NCI-H1417 (cell line): ENCODE measurements at places on chromosomes 4 and X.
A peak's percentile ranks its signal among the peaks of the same experiment; 100 is the strongest.

- DNase-seq: no peak
Measured at GRCh38 chr4:153174821-153175567, 29.2 kb upstream of the TRIM2 start.

DNA sequence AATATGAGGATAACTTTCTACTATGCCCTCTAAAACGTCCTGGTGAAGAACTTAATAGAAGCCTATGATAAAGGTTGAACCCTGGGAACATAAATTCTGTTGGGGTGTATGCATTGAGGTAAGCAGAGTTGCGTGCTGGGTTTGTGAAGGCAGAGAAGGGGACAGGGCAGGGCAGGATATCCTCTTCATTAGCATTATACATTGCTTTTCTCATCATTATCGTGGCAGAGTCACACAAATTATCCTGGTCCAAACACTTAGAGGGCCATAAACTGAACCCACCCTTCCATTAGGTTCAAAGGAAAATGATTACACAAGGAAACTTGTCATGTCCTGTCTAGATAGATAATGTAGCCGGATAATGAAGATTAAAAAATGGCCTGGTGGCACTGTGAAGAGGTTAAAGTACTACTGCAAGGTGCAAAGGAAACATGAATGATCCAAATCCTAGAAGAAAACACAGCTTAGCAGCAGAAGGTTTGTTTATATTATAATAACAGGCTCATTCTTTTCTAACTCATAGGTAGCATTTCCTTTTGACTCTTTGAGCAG lies 189.1 kb downstream of the SPCS3 start:
- DNase-seq: no peak

GRCh38 chr4:169219440-169219839 lies 51.3 kb downstream of the SH3RF1 start:
- no peak for DNase-seq

DNA sequence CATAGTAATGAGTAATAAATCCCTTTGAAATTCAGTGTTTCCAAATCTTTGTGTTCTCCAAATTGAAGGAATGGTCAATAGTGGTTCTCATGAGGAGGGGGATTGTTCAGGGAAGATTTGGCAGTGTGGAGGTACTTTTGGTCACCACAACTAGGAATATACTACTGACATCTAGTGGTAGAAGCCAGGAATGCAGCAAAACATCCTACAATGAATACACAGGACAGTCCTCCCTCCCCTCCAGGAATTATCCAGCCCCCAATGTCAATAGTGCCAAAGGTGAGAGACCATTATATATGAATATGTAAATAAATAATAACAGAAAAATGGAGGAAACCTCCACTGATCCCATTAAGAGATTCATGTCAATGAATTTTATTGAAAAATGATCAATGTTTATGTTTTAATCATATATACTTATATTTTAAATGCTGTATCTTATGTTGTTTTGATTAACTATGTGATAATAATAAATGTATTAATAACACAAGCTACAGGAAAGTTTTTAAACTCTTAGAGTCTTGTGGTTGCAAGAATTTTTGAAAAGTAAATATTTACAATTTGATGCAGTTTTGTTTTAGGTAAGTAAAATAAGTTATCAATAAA lies 14.4 kb upstream of the FAM9A start:
- peak; percentile 54 for DNase-seq

GRCh38 chr4:139808381-139808807 lies 142.8 kb downstream of the MGST2 start:
- peak; percentile 82 for DNase-seq

DNA sequence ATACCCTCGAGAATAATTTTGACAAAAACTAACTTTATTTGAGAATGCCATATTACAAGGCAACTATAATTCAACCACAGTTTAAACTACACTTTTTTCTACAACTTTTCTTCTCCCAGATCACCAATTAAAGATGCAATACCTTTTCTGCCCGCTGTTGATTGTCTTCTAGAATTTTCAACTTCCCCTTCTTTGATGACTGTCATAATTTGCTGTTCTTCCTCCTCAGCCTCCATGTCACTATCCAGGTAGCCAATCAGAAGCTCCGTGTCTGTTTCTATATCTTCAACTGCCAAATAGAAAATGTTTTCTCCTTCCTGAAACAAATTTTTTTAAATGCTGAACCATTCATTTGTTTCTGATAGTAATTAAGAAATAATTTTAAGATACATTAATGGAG lies 101.5 kb downstream of the PRDM5 start:
- DNase-seq: no peak

- no peak for DNase-seq
Measured at GRCh38 chrX:153438532-153438931, 7.3 kb downstream of the TREX2 start.

DNA sequence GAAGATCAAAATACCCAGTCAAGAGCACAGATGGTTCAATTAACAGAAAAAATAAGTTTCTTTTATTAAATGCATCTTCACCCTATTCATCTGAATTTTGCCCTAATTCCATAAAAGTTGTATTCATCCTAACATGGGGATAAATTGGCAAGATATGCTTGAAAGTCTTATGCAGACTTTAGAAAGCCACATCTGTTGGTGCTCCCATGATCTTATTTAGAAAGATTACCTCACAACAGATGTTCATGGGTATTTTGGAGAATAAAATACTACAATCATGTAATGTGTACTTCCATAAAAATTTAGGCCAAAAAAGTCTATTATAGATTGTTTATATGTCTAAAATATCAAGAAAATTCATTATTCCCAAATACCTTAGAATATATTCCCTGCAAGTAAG lies 510.3 kb downstream of the TECRL start:
- no peak for DNase-seq

- DNase-seq: no peak
Measured at GRCh38 chr4:8533274-8533865, 46.8 kb upstream of the GPR78 start.
